Aorta (tissue), 5 donors: ENCODE measurements at places on chromosomes 16 and 17. TPM values are rescaled to one million over a fixed set of nuclear protein-coding genes. Genes with fewer than 3 reads are reported as not detected.

The C16orf89 gene
- 31.6 TPM for total RNA-seq

- no peaks in the 10 kb centered on the region for H3K36me3 ChIP-seq
- H3K4me1 ChIP-seq = no peaks in the 10 kb centered on the region
- H3K4me3 ChIP-seq = peak within 1 kb of the TSS; percentile 78
- H3K27ac ChIP-seq = no peak within 1 kb of the TSS
- peak; percentile 86 for DNase-seq
Measured at GRCh38 chr17:44708401-44709263, at the start of gene DBF4B. Gene DBF4B (plus strand): TSS chr17:44708665. CDS start chr17:44708821, 156 bp downstream.

- no peak for DNase-seq
- peaks cover 7% of the 10 kb centered on the region for H3K4me1 ChIP-seq
- no peaks in the 10 kb centered on the region for H3K27me3 ChIP-seq
- no peak overlapping the region for H3K27ac ChIP-seq
Measured at GRCh38 chr17:29155966-29156338, 24.2 kb downstream of the MYO18A start.

The PABPN1L gene
- not detected for total RNA-seq

The TERB1 gene
- not detected for total RNA-seq

GRCh38 chr16:62010186-62010585, 26.1 kb downstream of the CDH8 start:
- H3K27ac ChIP-seq = no peak overlapping the region
- H3K27me3 ChIP-seq = no peaks in the 10 kb centered on the region

GRCh38 chr17:80264205-80265075, 3.8 kb downstream of the RNF213 start:
- no peak for DNase-seq
- no peak overlapping the region for H3K27ac ChIP-seq
- no peaks in the 10 kb centered on the region for H3K36me3 ChIP-seq
- no peaks in the 10 kb centered on the region for H3K27me3 ChIP-seq

The GCGR gene
- total RNA-seq = 0.39 TPM

The MAP2K6 gene
- 3.4 TPM for total RNA-seq

GRCh38 chr17:36730857-36731490, 129.6 kb downstream of the MRM1 start:
- no peaks in the 10 kb centered on the region for H3K27me3 ChIP-seq
- no peak overlapping the region for H3K27ac ChIP-seq
- H3K4me3 ChIP-seq = no peak overlapping the region
- DNase-seq = no peak
- no peaks in the 10 kb centered on the region for H3K36me3 ChIP-seq

DNA sequence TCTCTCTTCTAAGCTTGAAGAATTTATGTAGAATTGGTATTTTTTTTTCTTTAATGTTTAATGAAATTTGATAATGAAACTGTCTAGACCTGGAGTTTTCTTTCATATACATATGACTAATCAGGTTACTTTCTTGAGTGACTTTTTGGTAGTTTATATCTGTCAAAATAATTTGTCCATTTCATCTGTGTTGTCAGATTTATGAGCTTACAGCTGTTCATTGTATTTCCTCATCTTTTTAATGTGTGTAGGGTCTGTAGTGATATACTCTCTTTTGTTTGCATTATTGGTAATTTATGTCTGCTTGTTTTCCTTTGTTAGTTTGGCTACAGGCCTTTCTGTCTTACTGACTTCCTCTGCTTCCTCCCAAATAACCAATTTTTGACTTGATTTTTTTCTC, 55.7 kb downstream of the TAOK1 start:
- no peaks in the 10 kb centered on the region for H3K36me3 ChIP-seq
- H3K27me3 ChIP-seq = no peaks in the 10 kb centered on the region
- no peak overlapping the region for H3K27ac ChIP-seq
- H3K4me1 ChIP-seq = no peaks in the 10 kb centered on the region
- no peak for DNase-seq

The SPATA22 gene
- not detected for total RNA-seq

The NUDT7 gene
- total RNA-seq = 12.1 TPM

GRCh38 chr16:9597967-9598730, 506.7 kb downstream of the HAPSTR1 start:
- H3K36me3 ChIP-seq = no peaks in the 10 kb centered on the region
- H3K4me3 ChIP-seq = no peak overlapping the region
- no peak for DNase-seq
- no peaks in the 10 kb centered on the region for H3K27me3 ChIP-seq
- no peaks in the 10 kb centered on the region for H3K4me1 ChIP-seq
- no peak overlapping the region for H3K27ac ChIP-seq

The PRR35 gene
- not detected for total RNA-seq

The KCNJ2 gene
- 5.1 TPM for total RNA-seq

- no peaks in the 10 kb centered on the region for H3K36me3 ChIP-seq
- no peak overlapping the region for H3K27ac ChIP-seq
- no peak overlapping the region for H3K4me3 ChIP-seq
- no peaks in the 10 kb centered on the region for H3K27me3 ChIP-seq
- DNase-seq = no peak
Measured at GRCh38 chr17:81412490-81413093, 17.3 kb downstream of the BAHCC1 start.

- H3K4me1 ChIP-seq = no peaks in the 10 kb centered on the region
- DNase-seq = no peak
- H3K36me3 ChIP-seq = no peaks in the 10 kb centered on the region
Measured at GRCh38 chr16:10383626-10384025, 2.2 kb upstream of the ATF7IP2 start.

The CA4 gene
- 6.5 TPM for total RNA-seq

DNA sequence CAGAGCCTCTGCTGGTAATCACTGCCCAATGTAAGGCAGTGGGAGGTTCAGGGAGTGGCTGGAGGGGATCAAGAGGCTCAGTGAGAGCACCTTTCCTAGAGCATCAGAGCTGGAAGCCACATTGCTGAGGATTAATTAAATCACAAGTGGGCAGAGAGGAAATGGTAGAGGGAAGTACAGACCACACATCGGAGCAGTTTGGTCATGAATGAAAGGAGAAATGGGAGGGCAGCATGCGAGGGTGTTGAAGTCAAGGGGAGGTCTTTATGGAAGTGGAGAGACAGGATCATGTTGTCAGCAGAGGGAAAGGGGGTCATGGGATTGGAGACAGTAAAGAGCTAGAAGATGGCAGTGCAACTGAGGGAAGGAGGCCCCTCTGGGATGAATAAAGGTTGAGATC, 2.3 kb downstream of the CCL17 start:
- no peak overlapping the region for H3K4me3 ChIP-seq
- H3K27me3 ChIP-seq = no peaks in the 10 kb centered on the region

DNA sequence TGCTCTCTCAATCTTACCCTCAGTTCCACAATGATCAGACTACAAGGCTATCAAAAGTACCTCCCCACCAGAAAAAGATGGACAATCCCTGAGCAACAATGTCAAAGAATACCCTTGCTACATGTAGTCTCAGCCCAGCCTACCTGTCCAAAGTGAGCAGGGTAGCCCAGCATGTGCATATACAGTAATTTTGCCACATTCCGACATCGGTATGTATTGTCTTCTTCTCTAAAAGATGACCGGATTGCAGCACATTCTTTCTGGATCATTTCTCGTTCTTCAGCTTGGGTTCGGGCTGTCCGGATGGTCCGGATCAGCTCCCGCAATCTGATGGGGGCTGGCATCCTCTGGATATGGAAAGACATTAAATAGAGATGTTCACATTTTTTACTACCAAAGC, 19.5 kb downstream of the AP1G1 start:
- H3K27ac ChIP-seq = no peak overlapping the region
- H3K4me1 ChIP-seq = no peaks in the 10 kb centered on the region
- no peak overlapping the region for H3K4me3 ChIP-seq
- H3K27me3 ChIP-seq = no peaks in the 10 kb centered on the region
- no peak for DNase-seq

- no peak for DNase-seq
- H3K27me3 ChIP-seq = no peaks in the 10 kb centered on the region
- no peaks in the 10 kb centered on the region for H3K4me1 ChIP-seq
- no peak overlapping the region for H3K27ac ChIP-seq
- no peak overlapping the region for H3K4me3 ChIP-seq
Measured at GRCh38 chr16:30969246-30969842, 11.8 kb downstream of the SETD1A start.

GRCh38 chr16:13194766-13195165, 293.4 kb downstream of the SHISA9 start:
- H3K27me3 ChIP-seq = no peaks in the 10 kb centered on the region
- no peak overlapping the region for H3K4me3 ChIP-seq
- no peak overlapping the region for H3K27ac ChIP-seq
- no peak for DNase-seq

The ZFPM1 gene
- total RNA-seq = 4.1 TPM

DNA sequence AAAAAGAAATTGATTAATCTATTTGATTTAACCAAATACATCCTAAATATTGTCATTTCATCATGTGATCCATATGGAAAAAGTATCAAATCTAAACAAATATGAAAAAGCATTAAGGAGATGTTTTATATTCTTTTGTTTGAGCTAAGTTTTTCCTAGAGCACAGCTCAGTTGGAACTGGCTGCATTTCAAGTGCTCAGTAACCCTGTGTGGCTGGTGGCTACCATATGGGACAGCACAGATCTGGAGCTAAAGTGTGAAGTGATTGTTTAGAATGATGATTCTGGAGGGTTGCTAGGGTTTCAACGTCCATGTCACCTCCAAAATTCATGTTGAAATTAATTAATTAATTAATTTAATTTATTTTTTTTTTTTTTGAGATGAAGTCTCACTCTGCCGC, 137.5 kb downstream of the XYLT1 start:
- no peak overlapping the region for H3K27ac ChIP-seq
- peaks cover 10% of the 10 kb centered on the region for H3K4me1 ChIP-seq
- H3K36me3 ChIP-seq = no peaks in the 10 kb centered on the region
- no peak overlapping the region for H3K4me3 ChIP-seq
- no peaks in the 10 kb centered on the region for H3K27me3 ChIP-seq

GRCh38 chr16:51048544-51048943, 102.5 kb downstream of the SALL1 start:
- no peak overlapping the region for H3K27ac ChIP-seq
- no peak for DNase-seq
- no peaks in the 10 kb centered on the region for H3K4me1 ChIP-seq
- no peak overlapping the region for H3K4me3 ChIP-seq
- H3K27me3 ChIP-seq = no peaks in the 10 kb centered on the region

GRCh38 chr16:75111514-75111940, 5.1 kb downstream of the LDHD start:
- H3K36me3 ChIP-seq = no peaks in the 10 kb centered on the region
- no peak overlapping the region for H3K4me3 ChIP-seq
- no peaks in the 10 kb centered on the region for H3K4me1 ChIP-seq
- no peak for DNase-seq
- H3K27ac ChIP-seq = no peak overlapping the region
- no peaks in the 10 kb centered on the region for H3K27me3 ChIP-seq

The TMEM238L gene
- not detected for total RNA-seq

- H3K4me1 ChIP-seq = no peaks in the 10 kb centered on the region
- H3K36me3 ChIP-seq = no peaks in the 10 kb centered on the region
- H3K27me3 ChIP-seq = no peaks in the 10 kb centered on the region
- H3K27ac ChIP-seq = no peak overlapping the region
- H3K4me3 ChIP-seq = no peak overlapping the region
Measured at GRCh38 chr16:2383501-2383900, 43.0 kb upstream of the ABCA3 start.

The UTS2R gene
- total RNA-seq = not detected

DNA sequence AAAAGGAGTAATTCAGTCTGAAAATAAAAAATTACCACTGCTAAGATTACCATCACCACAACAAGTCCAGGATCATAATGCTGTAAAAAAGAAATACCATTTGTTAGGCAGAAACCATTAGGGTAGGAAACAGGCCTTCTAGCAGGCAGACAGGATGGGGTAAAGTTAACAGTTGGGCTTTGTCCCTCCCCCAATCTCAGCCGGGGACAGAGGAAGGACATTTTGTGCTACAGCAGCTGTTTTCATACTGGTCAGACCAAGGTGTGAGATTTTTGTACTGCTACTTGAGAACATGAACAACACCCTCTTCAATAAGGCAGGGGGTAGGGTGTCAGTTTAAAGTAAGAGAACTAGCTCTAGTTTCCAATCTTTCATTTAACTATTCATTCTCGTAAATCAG, 49.2 kb upstream of the ITGA2B start:
- H3K27me3 ChIP-seq = no peaks in the 10 kb centered on the region
- H3K4me1 ChIP-seq = peaks cover 2% of the 10 kb centered on the region
- no peak overlapping the region for H3K27ac ChIP-seq
- no peaks in the 10 kb centered on the region for H3K36me3 ChIP-seq

- no peaks in the 10 kb centered on the region for H3K27me3 ChIP-seq
- no peaks in the 10 kb centered on the region for H3K36me3 ChIP-seq
- no peak for DNase-seq
- no peak overlapping the region for H3K4me3 ChIP-seq
- no peak overlapping the region for H3K27ac ChIP-seq
Measured at GRCh38 chr17:54992797-54993639, 24.5 kb downstream of the STXBP4 start.

DNA sequence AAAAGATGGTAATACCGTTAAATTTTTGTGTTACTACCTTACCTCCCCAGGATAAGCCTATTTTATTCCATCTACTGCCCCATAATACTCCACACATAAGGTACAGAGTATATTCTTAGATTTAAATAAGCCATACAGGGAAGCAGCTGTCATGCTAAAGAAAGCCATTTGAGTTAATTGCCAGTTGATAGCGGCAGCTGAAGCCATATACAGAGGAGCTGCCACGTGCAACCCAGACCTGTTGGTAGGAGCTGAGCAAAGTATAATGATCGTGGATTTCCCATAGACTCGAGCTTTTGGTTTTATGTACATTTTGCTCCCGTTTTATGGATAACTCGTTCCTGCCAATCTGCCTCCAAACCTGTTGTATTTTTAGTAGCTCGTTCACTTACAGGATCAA, 12.0 kb downstream of the CPSF4L start:
- H3K27ac ChIP-seq = no peak overlapping the region
- no peak overlapping the region for H3K4me3 ChIP-seq
- H3K27me3 ChIP-seq = no peaks in the 10 kb centered on the region
- DNase-seq = no peak
- H3K36me3 ChIP-seq = no peaks in the 10 kb centered on the region

The CPNE7 gene
- total RNA-seq = 0.66 TPM

DNA sequence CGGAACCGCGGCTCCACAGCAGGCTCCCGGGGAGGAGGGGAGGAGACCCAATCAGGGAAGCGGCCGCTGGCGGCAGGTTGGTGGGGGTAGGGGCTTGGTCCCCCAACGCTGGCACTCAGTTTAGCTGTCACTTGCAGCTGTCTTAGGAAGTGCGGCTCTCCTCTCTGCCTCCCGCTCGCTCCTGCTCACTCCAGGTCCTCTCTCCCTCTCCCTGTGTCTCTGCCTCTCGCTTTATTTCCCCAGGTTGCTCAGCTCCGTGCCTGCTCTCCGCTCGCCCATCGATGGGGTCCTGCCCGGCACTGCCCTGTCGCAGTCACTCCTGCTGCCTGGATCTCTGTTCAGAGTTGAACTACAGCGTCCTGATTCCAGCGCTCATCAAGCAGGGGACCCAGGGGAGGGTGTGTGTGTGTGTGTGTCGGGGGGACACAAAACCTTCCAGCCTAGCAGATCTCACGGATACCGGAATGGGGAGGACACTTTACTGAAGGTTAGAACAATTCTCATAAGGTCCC, 145.6 kb downstream of the ENGASE start:
- no peak overlapping the region for H3K27ac ChIP-seq
- no peak for DNase-seq
- no peaks in the 10 kb centered on the region for H3K4me1 ChIP-seq
- H3K4me3 ChIP-seq = no peak overlapping the region
- no peaks in the 10 kb centered on the region for H3K27me3 ChIP-seq

The KRTAP17-1 gene
- not detected for total RNA-seq
